ENCODE measurements at places on chromosomes 2 and 18.

- no peak for DNase-seq
Observed at GRCh38 chr2:177698281-177698680, 305.7 kb downstream of the AGPS start.

GRCh38 chr18:48324651-48325050 lies 84.5 kb downstream of the ZBTB7C start:
- no peak for DNase-seq

DNA sequence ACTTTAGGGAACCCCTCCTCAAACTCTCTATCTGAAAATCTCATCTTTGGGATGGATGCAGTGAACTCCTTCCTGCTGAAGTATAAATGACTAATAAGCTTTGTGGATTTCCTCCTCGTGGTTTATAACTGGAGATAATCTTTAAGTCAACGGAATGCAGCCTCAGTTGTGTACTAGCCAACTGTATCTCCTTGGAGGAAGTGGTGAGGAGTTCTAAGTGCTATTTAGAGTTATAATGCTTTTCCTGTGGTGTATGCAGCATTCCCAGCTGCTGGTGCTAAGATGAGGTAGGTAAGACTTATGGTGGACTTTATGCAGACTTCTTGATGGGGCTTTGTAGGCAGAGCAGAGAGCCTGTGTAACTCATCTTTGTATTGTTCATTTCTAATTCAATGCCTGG lies 90.9 kb downstream of the LYPD6B start:
- no peak for DNase-seq

DNA sequence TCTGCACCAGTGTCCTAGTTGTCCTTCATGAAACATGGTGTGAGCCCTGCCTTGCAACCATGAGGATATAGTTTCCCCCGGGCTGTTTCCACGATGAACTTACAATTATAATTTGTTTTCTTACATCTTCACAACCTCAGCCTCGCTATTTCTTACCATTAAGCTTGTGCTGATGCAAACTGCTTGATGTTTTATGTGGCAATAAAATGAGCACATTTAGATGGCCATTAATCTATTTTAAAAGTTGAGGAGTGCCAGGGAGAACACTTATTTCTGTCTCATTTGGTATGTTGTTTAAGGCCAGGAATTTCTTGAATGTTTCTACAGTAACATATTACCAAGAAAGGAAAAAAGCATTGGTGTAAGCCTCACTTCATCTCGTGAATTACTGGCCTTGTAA lies 214.5 kb upstream of the SLC8A1 start:
- no peak for DNase-seq

GRCh38 chr2:163987175-163987940 lies 251.6 kb upstream of the FIGN start:
- no peak for DNase-seq

GRCh38 chr18:25434745-25435144 lies 82.8 kb upstream of the ZNF521 start:
- no peak for DNase-seq

DNA sequence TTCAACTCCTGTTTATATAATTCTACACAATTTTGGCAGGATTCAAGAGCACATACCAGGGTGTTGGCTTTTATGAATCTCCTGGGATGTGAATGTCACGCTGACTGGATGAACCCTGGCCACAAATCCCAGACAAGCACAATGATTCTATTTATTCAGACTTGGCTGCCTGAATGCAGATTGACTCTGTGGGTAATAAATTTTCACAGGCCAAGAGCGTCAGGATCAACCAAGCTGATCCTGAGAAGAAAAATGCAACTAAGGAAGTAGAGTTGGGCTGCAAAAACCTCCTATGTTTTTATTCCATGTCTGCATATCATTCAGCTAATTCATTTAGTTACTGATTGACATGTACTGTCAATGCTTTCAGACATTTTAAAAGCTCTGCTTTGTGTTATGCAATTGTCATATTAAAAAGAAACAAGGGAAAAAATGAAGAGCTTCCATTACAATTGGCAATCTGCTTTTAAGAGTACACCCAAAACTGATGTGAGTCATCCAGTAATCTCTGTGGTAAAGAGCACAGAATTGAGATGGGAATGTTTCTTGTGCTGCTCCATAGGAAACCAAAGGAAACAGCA lies 173.0 kb upstream of the REV1 start:
- DNase-seq: no peak

DNA sequence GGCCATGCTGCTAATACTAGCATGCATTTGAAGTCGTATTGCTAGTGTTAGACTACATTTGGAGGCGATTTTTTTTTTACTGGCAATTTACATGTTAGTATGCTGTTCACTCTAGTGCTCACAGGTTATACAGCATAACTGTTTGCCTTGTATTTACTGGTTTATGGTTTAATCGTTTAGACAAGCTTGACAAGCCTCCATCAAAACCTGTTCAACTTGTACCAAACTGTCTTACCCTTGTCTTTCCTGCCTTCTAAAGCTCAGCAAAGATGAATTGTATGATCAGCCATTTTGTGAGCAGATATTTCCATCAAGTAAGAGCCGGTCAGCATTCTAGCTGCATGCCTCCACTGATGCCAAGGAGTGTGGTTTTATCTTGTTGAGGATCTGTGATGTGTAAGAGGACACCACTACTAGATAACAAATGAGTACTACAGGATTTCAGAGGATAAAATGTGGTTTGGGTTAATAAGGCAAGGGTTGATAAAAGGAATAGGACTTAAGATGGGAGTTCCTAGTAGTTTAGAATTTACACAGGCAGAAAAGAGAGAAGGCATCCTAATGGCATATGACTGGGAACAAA lies 68.4 kb upstream of the ITM2C start:
- DNase-seq: no peak

GRCh38 chr2:15675456-15676195 lies 84.0 kb downstream of the DDX1 start:
- DNase-seq: no peak

DNA sequence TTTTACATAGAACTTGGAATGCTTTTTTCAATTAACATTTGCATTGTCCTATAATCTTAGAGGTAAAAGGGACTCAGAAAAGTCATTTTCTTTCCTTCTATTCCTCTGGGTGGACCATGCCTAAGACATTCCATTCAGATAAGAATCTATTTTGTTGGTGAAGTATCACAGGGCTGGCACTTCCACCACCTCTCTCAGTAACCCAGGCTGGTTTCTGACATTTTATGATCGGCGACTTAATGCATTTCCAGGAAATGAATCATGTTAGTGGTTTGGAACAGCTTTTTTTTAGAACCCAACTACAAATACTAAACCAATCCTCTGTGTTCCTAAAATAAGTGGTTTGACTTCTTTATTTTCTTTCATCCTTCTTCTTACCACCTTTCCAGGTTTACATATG lies 27.0 kb downstream of the GAD1 start:
- peak; percentile 11 for DNase-seq

GRCh38 chr2:36677386-36677785 lies 19.1 kb upstream of the VIT start:
- no peak for DNase-seq
